Upper lobe of right lung (tissue), 1 donor: ENCODE measurements at places on chromosomes 3 and 15. TPM values are rescaled to one million over a fixed set of nuclear protein-coding genes. Genes with fewer than 3 reads are reported as not detected.

RLBP1 gene
- total RNA-seq = not detected

EFCAB12 gene
- 0.55 TPM for total RNA-seq

ACTC1 gene
- total RNA-seq = 3.4 TPM

SLC28A2 gene
- 0.35 TPM for total RNA-seq

- H3K4me1 ChIP-seq = peaks cover 7% of the 10 kb centered on the region
- H3K4me3 ChIP-seq = peak overlapping the region; percentile 70
- no peaks in the 10 kb centered on the region for H3K36me3 ChIP-seq
These were observed 2.9 kb downstream of the NRROS start for GRCh38 chr3:196642434-196642833.

DNA sequence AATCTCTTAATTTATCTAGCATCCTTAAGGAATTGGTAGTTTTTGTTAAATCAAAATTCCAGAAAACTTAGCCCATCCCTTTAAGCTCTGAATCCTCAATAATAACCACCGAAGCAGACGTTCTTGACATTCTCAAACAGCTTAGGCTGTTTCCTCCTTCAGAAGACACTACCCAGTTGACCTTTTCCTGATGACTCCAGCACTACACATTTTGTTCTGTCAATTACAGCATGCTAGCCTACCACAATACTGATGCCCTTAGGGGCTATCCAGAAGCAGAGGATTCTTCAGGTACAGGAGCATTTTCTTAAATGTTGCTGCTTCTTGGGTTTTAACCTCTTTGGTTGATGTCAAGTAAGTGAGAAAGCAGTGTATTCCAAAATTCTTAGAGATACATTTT is 33.4 kb downstream of the ETV5 start:
- no peaks in the 10 kb centered on the region for H3K4me1 ChIP-seq
- H3K36me3 ChIP-seq = peaks cover 10% of the 10 kb centered on the region
- no peak overlapping the region for H3K27ac ChIP-seq
- H3K4me3 ChIP-seq = no peak overlapping the region
- no peaks in the 10 kb centered on the region for H3K27me3 ChIP-seq

GRCh38 chr3:42700366-42701288 is 2.0 kb downstream of the HHATL start:
- no peak overlapping the region for H3K4me3 ChIP-seq
- H3K27me3 ChIP-seq = no peaks in the 10 kb centered on the region
- H3K27ac ChIP-seq = no peak overlapping the region

GRCh38 chr3:65902304-65902793 is 136.4 kb downstream of the MAGI1 start:
- H3K36me3 ChIP-seq = no peaks in the 10 kb centered on the region
- H3K4me3 ChIP-seq = no peak overlapping the region
- H3K4me1 ChIP-seq = no peaks in the 10 kb centered on the region
- no peak for DNase-seq
- no peaks in the 10 kb centered on the region for H3K27me3 ChIP-seq
- H3K27ac ChIP-seq = no peak overlapping the region
